BJ (cell line): ENCODE measurements at places on chromosomes 3 and 15.

DNA sequence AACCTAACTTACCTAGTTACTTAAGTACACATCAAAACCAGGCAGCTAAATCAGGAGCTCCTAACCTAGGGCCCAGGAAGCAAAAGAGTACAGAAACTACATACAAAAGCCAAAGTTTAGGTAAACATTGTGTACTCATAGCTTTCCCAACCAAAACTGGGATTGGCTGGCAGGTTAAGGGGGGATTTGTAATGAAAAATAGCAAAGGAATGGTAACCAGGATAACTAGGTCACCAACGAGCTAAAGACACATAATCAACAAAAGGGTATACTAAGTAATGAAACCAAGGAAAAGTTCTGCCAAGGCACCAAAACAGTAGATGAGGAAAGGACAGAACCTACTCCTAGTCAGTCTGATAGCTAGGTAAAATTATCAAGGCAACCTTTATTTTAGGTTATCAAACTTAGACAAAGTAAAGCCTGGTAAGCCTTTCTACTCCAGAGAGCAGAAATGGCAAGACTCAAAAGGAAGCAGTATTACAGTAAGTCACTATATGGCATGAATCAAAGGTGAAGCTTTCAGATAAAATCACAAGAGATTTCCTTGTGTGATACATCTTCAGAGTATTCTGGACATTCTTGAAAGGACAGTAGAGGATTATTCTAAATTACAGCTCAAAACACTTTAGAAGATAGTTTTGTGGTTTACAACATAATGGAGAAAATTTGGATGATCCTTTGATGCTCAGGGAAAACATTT lies 10.2 kb downstream of the TRA2B start:
- no peak for DNase-seq

- DNase-seq: no peak
Measured at GRCh38 chr3:40878464-40878905, 320.8 kb upstream of the CTNNB1 start.

DNA sequence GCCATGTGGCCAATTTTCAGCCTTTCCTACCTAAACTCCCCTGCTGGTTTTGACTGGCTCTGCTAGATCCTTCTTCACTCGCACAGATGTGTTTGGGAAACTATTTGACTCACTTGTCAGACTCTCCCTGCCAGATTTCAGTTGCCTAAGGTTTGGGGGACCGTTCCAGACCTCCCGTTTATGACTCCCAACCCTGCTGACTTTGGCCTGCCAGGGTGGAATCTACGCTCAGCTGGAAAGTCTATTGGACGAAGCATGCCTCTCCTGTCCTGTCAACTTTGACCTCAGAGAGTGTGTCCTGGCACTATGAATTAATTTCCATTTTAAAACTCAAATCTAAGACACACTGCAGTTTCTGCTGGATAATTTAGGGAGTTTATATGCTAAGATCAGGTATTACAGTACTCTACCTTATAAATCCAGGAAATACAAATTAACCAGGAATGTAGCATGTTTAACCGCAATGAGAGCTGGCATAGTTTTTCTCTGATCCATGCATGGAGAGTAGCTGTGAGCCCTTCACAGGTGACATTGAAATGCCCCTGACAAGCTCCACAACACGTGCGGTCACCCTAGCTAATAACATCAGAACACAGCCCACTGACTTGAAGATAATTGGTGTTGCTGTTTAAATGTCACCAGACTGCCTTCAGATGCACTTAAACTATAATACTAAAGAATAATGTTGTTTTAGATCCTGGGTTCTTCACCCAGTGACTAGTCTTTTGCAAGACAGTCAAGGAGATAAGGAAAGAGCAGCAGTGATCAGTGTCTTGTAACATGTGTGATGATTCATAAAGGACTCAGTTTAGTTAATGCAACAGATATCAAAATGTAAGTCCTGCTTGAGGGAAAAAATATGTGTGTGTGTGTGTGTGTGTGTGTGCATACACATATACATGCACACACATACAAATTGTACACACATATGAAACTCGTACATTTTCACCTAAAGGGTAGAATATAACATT lies 223.0 kb upstream of the MCTP2 start:
- no peak for DNase-seq

DNA sequence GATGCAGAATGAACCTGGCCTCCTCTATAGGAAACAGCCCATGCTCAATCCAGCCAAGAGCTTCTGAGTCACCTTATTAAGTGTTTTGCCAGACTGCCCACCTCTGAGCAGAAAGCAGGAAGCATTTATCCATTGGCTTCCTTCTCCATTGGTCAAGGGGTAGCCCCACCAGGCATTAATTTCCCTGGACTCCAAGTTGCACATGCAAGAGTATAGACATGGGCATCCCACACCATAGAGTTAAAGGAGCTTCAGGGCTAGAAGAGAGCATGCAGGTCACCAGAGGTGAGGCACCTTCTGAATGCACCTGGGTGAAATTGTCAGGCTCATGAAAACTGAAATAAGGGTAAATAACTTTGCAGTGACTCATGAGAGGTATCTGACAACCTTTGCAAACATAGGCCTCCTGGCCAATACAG lies 230.8 kb upstream of the STAC start:
- no peak for DNase-seq

- DNase-seq: no peak
Measured at GRCh38 chr3:138682648-138683047, 74.1 kb downstream of the FAIM start.
